Activated T-helper 2 cell treated with anti-CD3 and anti-CD28 coated beads, Interferon-gamma antibody, Interleukin-2, Interleukin-4, amounts not matched to agents 10 μg/mL and 5 μg/mL and 100 μg/mL, durations not matched to agents 14 hours and 24 hours and 36 hours (primary cell): ENCODE measurements at places on chromosomes 11 and 22.

GRCh38 chr11:123457187-123457770 lies 27.2 kb downstream of the GRAMD1B start:
- peak overlapping the region; percentile 85 for H3K27ac ChIP-seq
- DNase-seq = no peak
- H3K4me1 ChIP-seq = peaks cover 62% of the 10 kb centered on the region
- peaks cover 82% of the 10 kb centered on the region for H3K36me3 ChIP-seq

DNA sequence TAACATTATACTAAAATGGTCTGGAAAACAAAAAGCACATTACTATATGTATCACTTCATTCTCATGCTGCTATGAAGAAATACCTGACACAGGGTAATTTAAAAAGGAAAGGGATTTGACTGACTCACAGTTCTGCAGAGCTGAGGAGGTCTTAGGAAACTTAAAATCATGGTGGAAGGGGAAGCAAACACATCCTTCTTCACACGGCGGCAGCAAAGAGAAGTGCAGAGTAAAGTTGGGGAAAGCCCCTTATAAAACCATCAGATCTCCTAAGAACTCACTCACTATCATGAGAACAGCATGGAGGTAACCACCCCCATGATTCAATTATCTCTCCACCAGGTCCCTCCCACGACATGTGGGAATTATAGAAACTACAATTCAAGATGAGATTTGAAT lies 60.0 kb downstream of the FAM181B start:
- peaks cover 6% of the 10 kb centered on the region for H3K27me3 ChIP-seq
- no peaks in the 10 kb centered on the region for H3K4me1 ChIP-seq
- no peak overlapping the region for H3K27ac ChIP-seq
- H3K4me3 ChIP-seq = no peak overlapping the region

GRCh38 chr11:19792510-19792909 lies 79.9 kb downstream of the NAV2 start:
- H3K36me3 ChIP-seq = no peaks in the 10 kb centered on the region
- H3K27ac ChIP-seq = no peak overlapping the region
- DNase-seq = no peak
- no peak overlapping the region for H3K4me3 ChIP-seq
- no peaks in the 10 kb centered on the region for H3K4me1 ChIP-seq

GRCh38 chr11:64165842-64166635 lies at the start of gene MACROD1:
TSS of gene MACROD1 (minus strand) at chr11:64166113. CDS start at chr11:64165994, 119 bp downstream.
- peaks cover 2% of the 10 kb centered on the region for H3K4me1 ChIP-seq
- peak within 1 kb of the TSS; percentile 69 for H3K27ac ChIP-seq
- H3K4me3 ChIP-seq = peak within 1 kb of the TSS; percentile 91
- no peaks in the 10 kb centered on the region for H3K27me3 ChIP-seq

GRCh38 chr11:97833412-97833811 lies 1187.3 kb upstream of the CNTN5 start:
- no peak for DNase-seq
- H3K4me3 ChIP-seq = no peak overlapping the region
- H3K36me3 ChIP-seq = no peaks in the 10 kb centered on the region
- no peaks in the 10 kb centered on the region for H3K27me3 ChIP-seq

DNA sequence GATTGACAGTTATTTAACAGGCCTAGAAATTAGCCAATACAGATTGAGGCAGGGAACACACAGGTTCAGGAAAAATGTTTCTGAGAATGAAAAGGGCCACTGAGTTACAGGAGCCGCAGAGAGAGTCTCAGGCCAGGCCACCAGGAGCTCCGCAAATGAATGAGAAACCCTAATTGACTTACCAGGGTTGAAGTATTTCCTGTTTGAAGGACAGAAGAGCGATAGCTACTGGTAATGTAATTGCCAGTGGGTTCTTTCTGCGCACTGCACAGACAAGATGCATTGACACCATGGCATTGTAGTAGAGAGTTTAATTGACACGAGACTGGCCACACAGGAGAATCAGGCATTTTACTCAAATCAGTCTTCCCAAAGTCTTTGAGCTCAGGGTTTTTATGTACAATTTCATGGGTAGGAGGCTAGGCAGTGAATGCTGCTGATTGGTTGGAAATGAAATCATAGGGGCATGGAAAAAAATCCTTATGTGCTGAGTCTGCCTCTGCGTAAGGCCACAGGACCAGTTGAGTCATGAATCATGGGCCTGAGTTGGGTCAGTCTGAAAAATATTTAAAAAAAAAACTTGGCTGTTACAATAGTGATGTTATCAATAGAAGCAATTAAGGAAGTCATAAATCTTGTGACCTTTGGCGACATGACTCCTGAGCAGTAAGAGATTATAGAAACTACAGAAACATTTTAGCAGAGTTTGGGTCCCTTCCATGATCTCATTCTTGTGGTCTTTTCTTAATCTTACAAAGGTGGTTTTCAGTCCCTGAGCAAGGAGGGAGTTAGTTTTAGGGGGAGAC lies 203.8 kb downstream of the CASP12 start:
- H3K27ac ChIP-seq = no peak overlapping the region
- H3K4me1 ChIP-seq = peaks cover 23% of the 10 kb centered on the region
- DNase-seq = no peak
- H3K4me3 ChIP-seq = no peak overlapping the region

DNA sequence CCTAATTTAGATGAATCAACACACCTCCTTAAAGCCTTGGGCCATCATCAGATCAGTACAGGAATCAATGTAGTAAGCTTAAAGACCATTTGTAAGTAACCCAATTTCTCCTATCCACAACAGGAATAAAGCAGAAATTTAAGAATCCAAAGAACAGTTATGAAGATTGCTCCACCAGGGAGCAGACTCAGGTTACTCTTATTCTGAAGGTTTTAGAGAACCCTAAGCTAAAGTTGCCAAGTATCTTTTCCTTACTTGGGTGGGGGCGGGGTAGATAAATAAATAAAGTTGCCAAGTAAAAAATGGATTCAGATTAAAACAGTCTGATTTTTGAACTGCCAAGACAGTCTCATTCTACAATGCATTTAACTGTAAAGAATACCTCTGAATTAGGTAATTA lies 18.1 kb downstream of the CKAP5 start:
- no peak overlapping the region for H3K4me3 ChIP-seq
- peaks cover 42% of the 10 kb centered on the region for H3K4me1 ChIP-seq
- no peaks in the 10 kb centered on the region for H3K27me3 ChIP-seq
- H3K36me3 ChIP-seq = peaks cover 8% of the 10 kb centered on the region
- DNase-seq = no peak

- no peak overlapping the region for H3K27ac ChIP-seq
- no peaks in the 10 kb centered on the region for H3K36me3 ChIP-seq
- H3K27me3 ChIP-seq = peaks cover 48% of the 10 kb centered on the region
- peak overlapping the region; percentile 68 for H3K4me3 ChIP-seq
- no peak for DNase-seq
- peaks cover 2% of the 10 kb centered on the region for H3K4me1 ChIP-seq
These were observed 784 bp upstream of the SYNGR1 start for GRCh38 chr22:39348909-39349505.

DNA sequence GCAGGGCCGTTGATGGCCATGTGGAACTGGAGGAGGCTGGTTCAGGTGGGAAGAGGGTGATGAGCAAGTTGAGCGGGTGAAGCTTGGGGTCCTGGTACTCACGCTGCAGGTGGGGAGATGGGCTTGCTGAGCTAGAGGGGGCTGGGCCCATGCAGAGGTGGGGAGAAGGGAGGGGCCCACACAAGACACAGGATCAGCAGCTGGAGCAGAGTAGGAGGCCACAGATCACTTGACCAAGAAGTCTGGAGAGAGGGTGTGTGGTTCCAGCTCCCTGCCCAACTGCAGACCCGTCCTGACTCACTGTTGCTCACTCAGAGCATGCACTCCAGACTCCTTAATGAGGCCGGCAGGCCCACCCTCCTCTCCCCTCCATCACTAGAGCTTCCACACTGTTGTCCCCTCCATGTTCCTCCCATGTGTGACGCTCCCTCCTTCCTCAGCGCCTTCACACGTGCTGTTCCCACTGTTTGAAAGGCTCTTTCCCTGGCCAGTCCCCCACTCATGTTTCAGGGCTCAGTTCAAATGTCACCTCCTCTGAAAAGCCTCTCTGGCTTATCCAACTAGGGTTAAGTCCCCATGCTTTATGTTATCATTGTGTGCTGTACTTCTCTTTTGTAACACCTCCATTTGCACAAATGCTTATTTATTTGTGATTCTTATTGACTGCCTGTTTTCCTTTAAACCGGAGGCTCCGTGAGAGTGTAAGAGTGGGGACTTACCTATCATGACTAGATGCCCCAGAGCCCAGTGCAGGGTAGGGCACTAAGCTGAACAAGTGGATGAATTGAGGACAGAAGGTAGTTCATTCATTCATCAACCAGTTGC lies 2.3 kb downstream of the CCDC86 start:
- peaks cover 38% of the 10 kb centered on the region for H3K36me3 ChIP-seq
- peaks cover 29% of the 10 kb centered on the region for H3K4me1 ChIP-seq
- peak overlapping the region; percentile 13 for H3K27ac ChIP-seq
- H3K4me3 ChIP-seq = peak overlapping the region; percentile 90
- no peaks in the 10 kb centered on the region for H3K27me3 ChIP-seq

DNA sequence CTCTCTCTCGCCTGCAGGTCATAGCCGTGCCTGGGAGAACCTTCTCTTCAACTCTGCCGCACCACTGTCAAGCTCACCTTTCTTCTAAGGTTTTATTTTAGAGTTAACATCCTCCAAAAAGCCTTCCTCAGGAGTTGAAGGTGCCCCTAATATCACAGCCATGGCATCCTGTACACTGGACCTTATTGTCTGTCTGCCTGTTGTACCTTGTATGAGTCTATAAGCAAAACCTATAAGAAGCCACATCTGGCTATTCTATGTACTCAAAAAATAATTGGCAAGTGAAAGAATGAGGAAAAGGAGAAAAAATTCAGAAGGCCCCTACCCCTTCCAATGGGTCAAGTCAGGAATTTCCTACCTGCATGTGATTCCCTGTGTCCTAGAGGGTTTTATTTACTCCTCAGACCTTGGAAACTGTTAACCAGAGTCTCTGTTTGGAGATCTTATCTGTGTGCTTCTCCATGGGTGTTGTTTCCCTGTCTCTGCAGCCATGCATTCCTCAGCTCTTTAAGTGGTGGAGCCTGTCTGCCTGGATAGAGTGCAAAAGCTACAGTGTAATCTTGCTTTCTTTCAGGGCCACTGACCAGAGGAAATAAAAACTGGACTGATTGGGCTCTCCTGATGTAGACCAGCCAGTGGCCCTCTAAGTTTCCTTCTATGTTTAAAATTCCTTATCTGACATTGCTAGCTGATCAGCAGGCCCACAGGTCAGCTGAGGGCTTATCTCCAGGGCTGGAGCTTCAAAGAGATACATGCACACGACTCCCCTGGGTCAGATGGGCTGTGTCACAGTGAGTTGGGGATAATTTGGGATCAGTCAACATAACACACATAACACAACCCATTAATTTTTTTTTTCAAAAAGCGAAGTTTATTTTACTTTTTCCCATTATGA lies 37.6 kb upstream of the TMEM135 start:
- peaks cover 15% of the 10 kb centered on the region for H3K4me1 ChIP-seq
- DNase-seq = no peak
- no peaks in the 10 kb centered on the region for H3K36me3 ChIP-seq
- H3K27me3 ChIP-seq = no peaks in the 10 kb centered on the region
- no peak overlapping the region for H3K4me3 ChIP-seq

GRCh38 chr11:95296621-95297025 lies 65.6 kb upstream of the SESN3 start:
- no peaks in the 10 kb centered on the region for H3K36me3 ChIP-seq
- H3K27me3 ChIP-seq = peaks cover under 1% of the 10 kb centered on the region
- no peak overlapping the region for H3K4me3 ChIP-seq

- no peaks in the 10 kb centered on the region for H3K4me1 ChIP-seq
- no peak for DNase-seq
- H3K27me3 ChIP-seq = no peaks in the 10 kb centered on the region
- no peak within 1 kb of the TSS for H3K27ac ChIP-seq
- H3K36me3 ChIP-seq = no peaks in the 10 kb centered on the region
These were observed at the start of gene OR8B8 for GRCh38 chr11:124445646-124446150. TSS of gene OR8B8 (minus strand) at chr11:124445696. CDS start at chr11:124441085, 4,611 bp downstream.

DNA sequence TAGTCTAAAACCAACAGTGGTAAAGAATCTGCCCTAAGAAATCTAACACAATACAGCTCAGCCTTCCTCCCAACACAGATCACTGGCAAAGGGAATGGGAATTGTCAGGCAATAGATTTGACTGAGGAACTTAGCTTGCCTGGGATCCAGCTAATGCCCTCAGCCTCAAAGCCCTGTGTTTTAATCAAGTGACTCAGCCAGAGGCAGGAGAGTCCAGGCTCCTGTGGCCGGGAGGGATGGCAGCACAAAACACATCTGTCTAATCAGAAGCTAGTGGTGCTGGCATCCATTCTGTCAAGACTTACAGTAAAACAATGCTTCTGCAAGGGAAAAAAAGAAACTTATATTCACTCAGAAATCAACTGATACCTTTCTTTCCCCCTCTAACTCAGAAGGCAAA lies 5.6 kb downstream of the SYTL2 start:
- no peak for DNase-seq
- H3K27me3 ChIP-seq = peaks cover 2% of the 10 kb centered on the region
- no peak overlapping the region for H3K4me3 ChIP-seq
- peaks cover 35% of the 10 kb centered on the region for H3K4me1 ChIP-seq
- peaks cover 26% of the 10 kb centered on the region for H3K36me3 ChIP-seq

DNA sequence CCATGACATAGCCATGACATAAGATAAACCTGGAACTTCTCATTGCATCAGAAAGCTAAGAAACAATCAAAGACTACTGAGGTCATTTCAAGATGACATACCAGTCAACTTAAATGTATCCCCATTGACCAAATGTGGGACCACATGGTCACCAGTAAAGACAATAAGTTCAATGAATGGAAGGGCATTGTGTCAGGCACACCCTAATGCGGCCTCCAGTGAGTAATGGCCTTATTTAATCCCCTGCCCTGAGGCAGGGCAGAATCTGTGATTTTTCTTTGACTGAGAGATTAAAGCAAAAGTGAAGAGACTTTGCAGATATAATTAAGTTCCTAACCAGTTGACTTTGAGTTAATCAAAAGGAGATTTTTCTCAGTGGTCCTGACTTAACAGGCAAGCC lies 17.3 kb upstream of the SYT8 start:
- H3K36me3 ChIP-seq = no peaks in the 10 kb centered on the region
- no peak overlapping the region for H3K4me3 ChIP-seq
- H3K4me1 ChIP-seq = no peaks in the 10 kb centered on the region
- H3K27ac ChIP-seq = no peak overlapping the region
- DNase-seq = no peak

GRCh38 chr11:73326929-73327811 lies 19.1 kb downstream of the ARHGEF17 start:
- peaks cover 2% of the 10 kb centered on the region for H3K4me1 ChIP-seq
- no peaks in the 10 kb centered on the region for H3K27me3 ChIP-seq
- DNase-seq = no peak
- no peak overlapping the region for H3K27ac ChIP-seq
- H3K4me3 ChIP-seq = no peak overlapping the region
- no peaks in the 10 kb centered on the region for H3K36me3 ChIP-seq

- peaks cover 25% of the 10 kb centered on the region for H3K27me3 ChIP-seq
- no peak for DNase-seq
- no peak overlapping the region for H3K27ac ChIP-seq
These were observed 22.6 kb downstream of the DBX1 start for GRCh38 chr11:20137637-20138036.

DNA sequence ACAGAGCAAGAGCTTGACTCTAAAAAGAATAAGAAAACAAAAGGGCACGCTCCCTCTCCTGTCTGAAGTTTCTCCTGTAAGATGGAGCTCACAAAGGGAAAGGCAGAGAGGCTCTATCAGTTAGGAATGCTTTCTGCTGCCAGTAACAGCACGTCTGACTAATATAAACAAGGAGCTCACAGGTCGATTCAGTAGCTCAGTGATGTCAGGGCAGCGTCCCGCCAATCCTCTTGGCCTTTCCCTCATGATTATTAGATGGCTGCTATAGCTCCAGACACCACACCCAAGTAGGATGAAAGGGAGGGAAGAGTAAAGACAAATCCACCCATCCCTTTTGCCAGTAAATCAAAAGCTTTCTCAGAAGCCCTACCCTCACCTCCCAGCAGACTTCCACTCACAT lies 51.3 kb upstream of the HMGXB4 start:
- H3K4me1 ChIP-seq = no peaks in the 10 kb centered on the region
- H3K36me3 ChIP-seq = no peaks in the 10 kb centered on the region
- H3K4me3 ChIP-seq = no peak overlapping the region
- no peak for DNase-seq
